Stimulated activated CD4-positive, alpha-beta T cell treated with anti-CD3 and anti-CD28 coated beads, Interleukin-4, amount 100 ng/mL, for 24 hours (primary cell): ENCODE measurements at places on chromosomes 7 and 10.

DNA sequence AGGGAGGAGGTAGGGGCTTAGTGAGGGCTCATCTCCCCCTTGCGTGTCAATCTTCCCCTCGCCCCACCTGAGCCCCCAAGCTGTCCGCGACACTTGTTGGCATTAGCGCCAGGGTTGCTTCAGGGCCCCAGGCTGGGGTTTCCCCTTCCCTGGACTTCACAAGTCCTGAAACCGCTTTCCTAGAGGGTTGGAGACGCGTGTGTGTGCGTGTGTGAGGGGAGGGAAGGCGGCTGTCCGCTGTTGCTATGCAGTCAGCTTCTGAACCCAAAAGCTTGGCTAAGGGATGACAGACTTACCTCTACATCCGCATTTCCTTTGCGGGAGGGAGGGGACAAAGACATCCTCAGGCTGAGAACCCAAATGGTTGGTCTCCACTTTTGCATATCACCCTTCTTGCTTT lies 803 bp downstream of the GOLGA7B start:
- DNase-seq = no peak

DNA sequence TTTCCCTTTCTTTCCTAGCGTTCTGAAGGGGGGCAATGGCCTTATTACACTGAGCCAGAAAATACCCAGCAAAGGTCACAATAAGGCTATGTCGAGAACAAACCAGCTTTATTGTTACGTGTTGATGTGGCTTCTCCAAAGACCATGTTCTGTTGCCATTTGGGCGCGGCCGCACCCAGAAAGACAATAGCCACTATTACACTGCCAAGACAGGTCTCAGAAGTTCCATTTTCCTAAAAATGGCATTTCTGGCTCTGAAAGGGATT lies 77.8 kb downstream of the PROSER2 start:
- DNase-seq = no peak

- DNase-seq = no peak
These were observed 32.0 kb downstream of the GRID1 start for GRCh38 chr10:86334488-86335085.

- no peak for DNase-seq
These were observed 107.9 kb downstream of the PDGFA start for GRCh38 chr7:411677-412312.

- no peak for DNase-seq
These were observed 252.5 kb upstream of the VWC2 start for GRCh38 chr7:49520951-49521350.

DNA sequence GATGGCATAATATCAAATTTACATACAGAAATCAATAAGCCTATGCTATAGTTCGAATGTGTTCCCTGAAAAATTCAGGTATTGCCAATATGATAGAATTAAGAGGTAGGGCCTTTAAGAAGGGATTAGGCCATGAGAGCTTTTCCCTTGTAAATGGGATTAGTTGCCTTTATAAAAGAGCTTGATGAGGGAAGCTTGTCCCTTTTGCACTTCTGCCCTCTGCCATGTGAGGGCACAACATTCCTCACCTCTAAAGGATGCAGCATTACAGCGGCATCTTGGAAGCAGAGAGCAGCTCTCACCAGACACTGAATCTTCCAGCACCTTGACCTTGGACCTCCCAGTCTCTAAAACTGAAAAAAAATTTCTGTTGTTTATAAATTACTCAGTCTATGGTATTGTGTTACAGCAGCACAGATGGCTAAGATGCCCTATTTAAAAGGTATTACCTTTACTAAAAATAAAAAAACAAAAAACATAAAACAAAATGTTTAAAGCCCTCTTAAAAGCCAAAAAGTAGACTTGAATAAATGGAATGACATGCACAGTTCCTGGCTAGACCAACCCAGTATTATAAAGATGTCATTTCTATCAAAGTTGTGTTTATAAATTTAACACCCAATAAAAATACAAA lies 909.6 kb downstream of the REEP3 start:
- DNase-seq = no peak

DNA sequence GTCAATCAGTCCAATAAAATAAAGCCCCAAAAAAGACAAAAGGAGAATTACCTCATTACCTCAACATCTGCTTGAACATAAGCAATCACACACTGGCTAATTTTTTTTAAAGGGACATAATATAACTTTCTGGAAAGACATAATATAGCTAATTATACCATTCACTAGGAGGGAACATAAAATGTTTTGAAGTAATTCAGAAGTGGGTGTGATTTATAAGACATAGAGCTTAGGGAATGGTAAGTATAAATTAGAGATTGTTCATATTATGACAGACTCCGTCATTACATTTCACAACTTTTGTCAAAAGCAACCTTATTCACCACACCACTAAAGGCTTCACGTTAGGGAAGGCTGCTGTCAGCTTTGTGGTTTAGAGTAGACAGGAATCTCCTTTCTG lies 3.8 kb downstream of the SHTN1 start:
- DNase-seq = no peak

DNA sequence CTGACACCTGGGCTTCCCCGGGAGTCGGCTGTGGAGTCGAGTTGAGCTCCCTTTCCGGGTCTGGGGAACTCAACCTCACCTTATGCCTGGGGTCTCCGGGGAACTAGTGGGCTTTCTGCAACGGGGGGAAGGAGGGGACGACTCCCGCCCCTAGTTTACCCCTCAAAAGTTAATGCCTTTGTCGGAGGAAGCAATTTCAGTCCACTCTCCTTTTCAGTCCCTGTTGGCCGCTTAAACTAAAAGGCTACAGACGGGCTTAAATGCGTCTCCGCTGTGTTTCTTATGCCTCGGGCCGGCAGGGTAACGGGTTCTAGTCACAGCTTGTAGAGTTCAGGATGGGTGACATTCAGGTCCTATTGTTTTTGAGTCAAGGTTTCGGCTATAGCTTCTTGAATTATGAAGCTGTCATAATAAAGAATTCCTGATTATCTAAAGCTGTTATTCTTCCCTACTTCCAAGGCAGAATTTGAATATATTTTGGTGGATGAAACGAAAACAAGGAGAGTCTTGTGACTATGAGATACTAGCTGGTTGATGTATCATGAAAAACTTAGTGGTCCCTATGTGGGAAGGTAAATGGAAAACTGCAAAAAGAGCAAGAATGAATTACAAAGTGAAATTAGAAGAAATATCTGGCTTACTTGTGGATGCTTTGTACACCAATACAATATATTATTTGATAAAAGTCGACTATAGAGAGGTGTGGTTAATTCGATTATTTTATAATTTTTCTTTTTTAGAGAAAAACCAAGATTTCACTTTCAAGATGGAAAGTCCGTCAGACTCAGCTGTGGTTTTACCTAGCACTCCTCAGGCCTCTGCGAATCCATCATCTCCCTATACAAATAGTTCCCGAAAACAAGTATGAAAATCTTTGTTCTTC lies 495 bp downstream of the SFR1 start:
- DNase-seq = no peak

GRCh38 chr7:98133621-98134303 lies 27.1 kb downstream of the LMTK2 start:
- DNase-seq = no peak

DNA sequence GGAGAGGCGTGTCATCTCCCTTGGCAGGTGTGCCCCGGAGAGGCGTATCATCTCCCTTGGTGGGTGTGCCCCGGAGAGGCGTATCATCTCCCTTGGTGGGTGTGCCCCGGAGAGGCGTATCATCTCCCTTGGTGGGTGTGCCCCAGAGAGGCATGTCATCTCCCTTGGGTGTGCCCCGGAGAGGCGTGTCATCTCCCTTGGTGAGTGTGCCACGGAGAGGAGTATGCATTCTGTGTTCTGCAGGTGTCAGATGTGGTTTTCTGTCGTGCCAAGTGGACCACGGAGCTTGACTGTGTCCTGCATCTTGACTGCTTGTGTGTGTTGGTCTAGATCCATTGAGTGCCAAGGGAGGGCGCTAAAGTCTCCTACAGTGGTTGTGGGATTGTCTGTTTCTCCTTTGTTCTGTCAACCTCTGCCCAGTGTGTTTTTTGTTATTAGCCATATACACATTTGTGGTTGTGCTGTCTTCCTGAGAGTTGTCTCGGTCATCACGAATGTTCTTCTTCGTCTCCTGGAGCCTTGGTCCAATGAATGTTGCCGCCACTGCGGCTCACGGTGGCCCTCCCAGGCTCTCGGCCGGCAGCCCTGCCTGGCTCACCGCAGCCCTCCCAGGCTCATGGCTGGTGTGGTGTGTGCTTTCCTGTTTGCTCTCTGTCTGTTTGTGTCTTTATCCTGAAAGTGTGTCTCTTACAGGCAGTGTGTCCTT lies 96.8 kb downstream of the INPP5A start:
- DNase-seq = no peak

DNA sequence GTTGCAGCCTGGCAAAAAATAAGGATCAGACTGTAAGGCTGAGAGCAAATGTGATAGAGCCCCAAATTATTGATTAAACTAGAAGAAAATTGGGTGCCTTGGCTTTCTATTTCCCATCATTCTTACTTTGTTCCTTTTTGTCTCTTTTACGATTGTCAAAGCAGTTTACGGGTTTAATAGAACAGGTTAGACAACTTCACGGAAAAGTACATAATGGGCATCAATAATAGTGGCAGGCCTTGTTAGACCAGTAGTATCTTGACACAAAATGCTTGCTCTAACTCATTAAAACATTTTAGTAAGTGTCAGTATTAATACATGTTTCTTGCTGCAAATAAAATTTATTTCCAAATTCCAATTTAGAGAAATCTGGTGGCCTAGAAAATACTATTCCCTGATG lies 14.5 kb upstream of the GGCT start:
- no peak for DNase-seq

DNA sequence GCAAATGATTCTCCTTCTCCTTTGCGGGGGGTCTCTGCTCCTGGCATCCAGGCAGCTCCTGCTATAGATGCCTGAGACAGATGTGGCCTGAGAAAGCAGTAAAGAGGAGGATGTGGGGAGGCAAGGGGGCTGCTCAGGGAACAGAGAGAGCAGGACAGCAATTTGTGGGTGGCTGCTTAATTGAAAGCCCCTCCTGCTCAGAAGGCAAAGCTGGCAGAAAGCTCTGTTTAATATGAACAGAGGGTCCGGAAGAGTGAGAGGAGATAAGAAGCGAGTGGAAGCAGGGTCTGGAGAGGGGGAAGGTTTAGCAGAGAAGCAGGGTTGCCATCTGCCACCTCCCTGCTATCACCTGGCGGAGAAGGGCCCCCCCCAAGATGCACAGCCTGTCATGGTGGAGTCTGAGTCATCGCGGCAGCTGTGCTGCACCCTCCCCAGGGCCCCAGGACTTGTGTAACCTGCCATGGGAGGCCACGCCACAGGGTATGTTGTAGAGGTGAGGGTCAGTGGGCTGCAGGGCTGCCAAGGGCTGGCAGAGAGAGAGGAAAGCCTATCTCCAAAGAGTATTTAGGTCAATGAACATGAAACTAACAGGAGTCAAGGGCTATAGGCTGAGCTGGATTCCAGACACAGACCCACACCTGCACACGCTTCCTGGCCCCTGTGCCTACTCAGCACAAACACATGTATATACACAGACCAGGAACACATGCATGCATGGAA lies 1109.8 kb upstream of the AUTS2 start:
- no peak for DNase-seq

- DNase-seq = no peak
These were observed 17.3 kb upstream of the ARL4A start for GRCh38 chr7:12670000-12670729.

DNA sequence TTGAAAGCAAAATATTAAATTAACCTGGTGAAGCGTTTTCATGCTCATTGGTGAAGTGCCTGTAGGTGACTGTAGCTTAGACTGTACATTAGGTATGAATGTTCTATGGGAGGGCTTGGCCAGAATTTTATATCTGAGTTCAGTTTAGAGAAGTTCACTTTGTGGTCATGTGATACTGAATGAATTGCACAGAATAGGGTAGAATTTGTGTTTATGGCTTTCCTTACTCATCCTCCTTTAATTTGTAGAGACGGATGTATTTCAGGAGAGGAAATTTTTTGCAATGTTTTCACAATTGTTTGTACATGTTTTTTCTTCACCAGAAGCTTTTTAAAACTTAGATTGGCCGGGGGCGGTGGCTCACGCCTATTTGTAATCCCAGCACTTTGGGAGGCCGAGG lies 32.3 kb downstream of the REEP3 start:
- no peak for DNase-seq

GRCh38 chr7:110898516-110898915 lies 192.4 kb upstream of the LRRN3 start:
- DNase-seq = no peak

- no peak for DNase-seq
These were observed 24.9 kb downstream of the SFR1 start for GRCh38 chr10:104146882-104147281.

- DNase-seq = no peak
These were observed 546.9 kb downstream of the KCNMA1 start for GRCh38 chr10:77090381-77091356.

GRCh38 chr7:137771273-137771672 lies 75.5 kb downstream of the DGKI start:
- DNase-seq = no peak

DNA sequence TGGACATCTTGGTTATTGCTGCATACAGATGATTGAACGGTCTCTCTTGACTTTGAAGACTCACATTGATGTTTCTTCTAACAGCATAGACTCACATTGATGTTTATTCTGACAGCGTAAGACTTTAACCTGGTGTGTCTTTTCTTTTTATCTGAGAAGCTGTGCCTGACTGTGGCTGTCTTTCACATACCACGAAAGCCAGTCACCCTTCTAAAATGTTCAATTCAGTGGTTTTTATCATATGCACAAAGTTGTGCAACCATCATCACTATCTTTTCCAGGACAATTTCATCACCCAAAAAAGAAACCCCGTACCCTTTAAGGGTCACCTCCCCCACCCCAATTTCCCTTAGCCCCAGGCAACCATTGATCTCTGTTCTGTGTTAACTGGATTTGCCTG lies 24.7 kb downstream of the CELF2 start:
- no peak for DNase-seq

GRCh38 chr10:43227911-43228782 lies 38.7 kb downstream of the RASGEF1A start:
- DNase-seq = no peak

- no peak for DNase-seq
These were observed 602.7 kb upstream of the NRP1 start for GRCh38 chr10:33937036-33937730.

DNA sequence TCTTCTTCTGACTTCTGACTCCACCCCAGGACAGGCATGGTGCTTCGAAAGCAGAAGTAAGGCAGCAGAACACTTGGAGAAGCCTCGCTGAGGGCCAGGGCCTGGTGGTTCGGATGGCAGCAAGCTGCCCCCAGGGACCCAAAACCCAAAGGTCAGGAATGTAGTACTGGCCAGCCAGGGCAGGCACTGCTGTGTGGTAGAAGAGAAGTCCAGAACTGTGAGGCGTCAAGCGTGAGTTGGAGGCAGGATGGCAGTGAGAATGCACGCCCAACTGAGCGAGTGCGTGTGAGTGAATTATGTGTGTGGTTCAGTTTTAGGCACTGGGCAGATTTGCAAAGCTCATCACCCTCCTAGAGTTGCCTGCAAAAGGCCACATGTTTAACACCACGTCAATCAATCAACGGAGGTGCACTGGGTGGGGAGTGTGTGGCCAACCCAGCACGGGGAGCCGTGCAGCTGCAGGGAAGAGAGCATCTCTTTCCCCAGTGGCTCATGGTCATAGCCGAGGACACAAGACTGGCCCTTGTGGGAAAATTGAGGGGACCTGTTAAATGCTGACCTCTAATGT lies 144.3 kb downstream of the KCNMA1 start:
- no peak for DNase-seq
